Tibial artery (tissue), 4 donors: ENCODE measurements at places on chromosomes 6 and 20.
A peak's percentile ranks its signal among the peaks of the same experiment; 100 is the strongest.

GRCh38 chr6:167957626-167958025 lies 39.8 kb upstream of the KIF25 start:
- DNase-seq, result no peak

DNA sequence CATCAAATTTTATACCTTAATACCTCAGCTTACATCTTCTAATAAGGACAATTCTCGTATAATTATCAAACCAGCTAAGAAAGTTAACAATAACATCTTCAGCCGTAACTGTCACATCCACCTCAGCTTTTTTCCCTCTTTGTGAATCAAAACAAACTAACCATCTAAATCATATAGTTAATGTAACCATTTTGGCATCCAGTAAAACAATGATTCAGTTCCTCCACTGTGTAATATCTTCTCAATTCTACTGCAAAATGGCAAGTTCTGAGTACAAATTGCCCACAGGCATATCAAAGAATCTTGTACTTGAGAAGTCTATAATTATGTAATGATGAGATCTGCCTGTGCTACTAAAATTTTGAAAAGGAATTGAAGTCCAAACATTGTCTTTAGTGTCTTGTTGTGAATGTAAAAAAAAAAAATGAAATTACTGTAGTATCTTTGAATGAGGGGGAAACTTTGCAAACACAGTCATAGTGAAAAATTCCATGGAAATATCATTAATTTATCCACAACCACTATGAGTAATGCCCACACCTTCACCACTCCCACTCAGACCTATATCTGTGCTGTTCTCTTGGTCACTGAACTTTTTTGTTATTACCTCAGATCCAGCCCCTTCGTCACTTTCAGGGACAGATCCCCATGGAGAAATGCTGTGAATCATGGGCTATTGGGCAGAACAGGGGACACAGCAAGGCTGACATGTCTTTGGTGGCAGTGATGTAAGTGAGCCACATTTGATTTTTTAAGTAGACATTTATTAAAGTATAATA lies 178.6 kb upstream of the RAB32 start:
- no peak for DNase-seq

DNA sequence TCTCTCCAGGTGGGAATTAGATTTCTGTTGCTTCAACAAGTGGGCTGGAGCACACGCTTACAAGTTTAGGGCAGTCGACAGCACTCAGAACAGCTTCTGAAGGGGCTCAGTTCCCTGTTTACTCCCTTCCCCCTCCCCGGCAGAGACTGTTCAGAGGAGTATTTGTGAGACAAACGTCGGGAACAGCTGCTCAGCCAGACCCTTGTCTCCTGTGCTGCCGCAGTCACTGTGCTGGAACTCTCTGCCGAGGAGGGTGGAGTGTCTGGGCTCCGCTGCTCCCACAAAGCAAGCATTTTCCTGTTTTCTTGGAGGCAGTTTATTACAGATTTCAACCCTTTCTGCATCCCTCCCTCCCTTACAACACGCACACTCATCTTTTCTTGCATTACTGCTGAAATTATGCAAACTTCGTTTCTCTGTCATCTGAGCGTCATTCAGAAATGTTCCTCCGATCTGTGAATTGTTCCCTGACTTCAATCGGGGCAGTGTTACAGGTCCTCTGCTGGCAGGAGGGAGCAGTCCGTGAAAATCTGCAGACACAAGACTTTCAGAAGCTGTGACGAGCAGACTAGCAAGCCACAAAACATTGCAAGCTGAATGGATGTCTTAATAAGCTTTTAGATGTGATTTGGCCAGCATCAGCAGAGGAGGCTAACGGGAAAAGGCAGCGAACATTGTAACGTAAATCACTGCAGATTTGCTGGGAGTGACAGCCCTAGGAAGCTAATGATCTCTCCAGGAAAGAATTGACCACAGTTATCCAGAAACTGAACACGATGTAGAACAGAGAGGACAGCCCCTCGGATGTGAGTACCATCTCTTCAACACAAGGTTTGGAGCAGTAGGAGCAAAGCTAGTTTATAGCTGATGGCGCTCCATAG lies 76.2 kb downstream of the LYRM2 start:
- DNase-seq, result no peak

- no peak for DNase-seq
Observed at GRCh38 chr20:62656197-62656918, 14.1 kb downstream of the SLCO4A1 start.

DNA sequence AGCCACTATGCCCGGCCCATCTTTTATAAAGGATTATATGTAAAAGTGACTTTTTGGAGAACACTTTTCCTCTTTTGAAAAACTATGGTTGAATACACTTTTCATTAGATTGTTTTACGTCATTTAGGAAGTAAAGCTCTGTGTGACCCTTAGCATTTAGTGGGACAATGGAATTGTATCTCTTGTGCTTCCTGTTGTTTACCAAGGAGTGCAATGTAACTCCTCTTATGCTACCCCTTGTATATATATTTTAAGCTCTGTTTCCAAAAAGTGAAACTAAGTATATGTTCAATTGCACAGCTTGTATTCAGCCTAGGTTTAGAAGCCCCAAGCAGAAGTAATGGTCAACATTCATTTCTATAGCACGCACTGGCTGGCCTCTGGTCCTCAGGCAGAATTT lies 183.1 kb upstream of the CITED2 start:
- no peak for DNase-seq

- peak; percentile 85 for DNase-seq
Observed at GRCh38 chr6:160421854-160422253, 73.7 kb downstream of the SLC22A3 start.

GRCh38 chr6:117346142-117346930 lies 79.4 kb downstream of the ROS1 start:
- no peak for DNase-seq

GRCh38 chr20:64167676-64168075 lies 3.4 kb downstream of the MYT1 start:
- DNase-seq, result no peak

DNA sequence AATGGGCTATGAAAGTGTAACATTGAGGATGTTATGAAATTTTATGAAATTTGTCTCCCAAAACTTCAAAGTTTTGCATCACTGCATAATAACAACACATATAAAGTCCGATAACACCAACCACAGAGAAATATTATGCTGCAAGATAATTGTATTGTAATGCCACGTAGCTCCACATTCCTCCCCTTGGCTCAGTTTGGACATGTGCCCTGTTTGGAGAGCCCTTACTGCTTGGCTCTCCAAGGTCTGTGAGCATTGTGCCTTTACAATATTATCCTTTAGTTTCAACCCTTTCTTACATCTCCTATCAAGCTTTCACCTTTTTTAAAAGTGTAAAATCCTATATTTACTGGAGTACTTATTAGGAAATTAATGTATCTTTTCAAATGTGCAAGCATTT lies 10.8 kb downstream of the HBS1L start:
- no peak for DNase-seq

DNA sequence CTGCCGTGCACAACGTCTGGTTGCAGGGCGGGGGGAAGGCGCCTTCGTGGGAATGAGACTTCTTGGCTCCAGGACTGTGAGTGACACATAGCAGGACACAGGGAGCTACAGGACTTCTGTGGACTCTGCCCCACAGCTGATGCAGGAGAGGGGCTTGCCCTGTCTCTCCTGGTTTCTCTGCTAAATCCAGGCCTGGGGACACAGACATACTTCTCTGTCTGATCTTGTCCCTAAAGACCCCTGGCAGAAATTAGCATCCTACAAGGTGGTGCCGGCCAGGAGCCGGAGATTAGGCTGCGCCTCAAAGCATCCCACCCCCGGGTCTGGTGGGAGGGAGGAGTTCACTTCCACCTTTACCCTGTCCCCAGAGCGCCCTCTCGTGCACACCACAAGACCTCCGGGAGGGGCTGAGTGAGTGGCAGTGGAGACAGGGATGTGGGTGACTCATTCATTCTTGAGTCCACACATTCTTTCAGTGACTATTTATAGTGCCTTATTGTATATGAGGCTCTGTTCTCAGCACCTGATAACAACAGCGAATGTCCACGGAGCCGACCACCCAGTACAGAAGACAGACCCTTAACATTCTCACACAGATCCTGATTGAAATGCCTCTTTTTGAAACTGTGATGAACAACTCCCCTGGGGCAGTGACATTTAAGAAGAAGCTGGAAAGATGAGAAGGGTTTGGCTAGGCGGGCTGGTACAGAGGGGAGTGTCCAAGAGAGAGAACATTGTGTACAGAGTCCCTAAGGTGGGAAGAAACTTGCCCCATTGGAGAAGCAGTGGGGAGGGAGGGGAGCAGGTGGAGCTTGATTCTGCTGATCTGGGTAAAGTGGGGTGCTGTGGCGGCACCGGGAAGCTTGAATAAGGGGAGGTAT lies 39.0 kb downstream of the GMPR start:
- peak; percentile 94 for DNase-seq

DNA sequence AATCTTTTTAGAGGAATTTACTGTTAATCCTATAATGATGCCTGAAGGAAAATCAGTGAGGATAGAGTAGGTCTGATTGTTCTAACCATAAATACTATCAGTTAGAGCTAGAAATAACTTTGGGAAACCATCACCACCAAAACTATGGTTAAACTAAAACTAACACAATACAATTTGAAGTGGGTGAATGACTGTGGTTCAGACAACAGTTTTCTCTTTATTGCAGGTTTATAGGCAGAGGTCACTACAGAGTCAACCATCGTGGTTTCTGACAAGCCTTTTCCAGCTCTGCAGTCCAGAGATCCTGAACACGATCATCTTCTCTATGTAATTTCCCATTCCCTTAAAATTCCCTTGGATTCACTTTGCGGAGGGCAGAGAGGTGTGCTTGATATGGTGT lies 134.3 kb downstream of the IBTK start:
- no peak for DNase-seq

GRCh38 chr20:20814685-20815084 lies 102.2 kb upstream of the RALGAPA2 start:
- DNase-seq, result no peak

DNA sequence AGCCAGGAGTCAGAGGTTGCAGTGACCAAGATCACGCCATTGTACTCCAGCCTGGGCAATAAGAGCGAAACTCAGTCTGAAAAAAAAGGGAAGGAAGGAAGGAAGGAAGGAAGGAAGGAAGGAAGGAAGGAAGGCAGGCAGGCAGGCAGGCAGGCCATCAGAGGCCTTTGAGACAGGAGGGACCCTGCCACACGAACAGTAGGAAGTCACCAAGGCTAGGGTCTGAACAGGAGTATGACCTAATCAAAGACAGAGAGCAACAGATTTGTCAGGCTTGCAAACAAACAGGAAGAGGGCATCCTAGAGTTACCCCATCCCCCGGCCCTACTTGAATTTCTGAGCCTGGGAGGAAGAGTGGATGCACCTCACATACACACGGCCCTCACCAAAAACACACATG lies 67.1 kb downstream of the FGD2 start:
- DNase-seq, result no peak

DNA sequence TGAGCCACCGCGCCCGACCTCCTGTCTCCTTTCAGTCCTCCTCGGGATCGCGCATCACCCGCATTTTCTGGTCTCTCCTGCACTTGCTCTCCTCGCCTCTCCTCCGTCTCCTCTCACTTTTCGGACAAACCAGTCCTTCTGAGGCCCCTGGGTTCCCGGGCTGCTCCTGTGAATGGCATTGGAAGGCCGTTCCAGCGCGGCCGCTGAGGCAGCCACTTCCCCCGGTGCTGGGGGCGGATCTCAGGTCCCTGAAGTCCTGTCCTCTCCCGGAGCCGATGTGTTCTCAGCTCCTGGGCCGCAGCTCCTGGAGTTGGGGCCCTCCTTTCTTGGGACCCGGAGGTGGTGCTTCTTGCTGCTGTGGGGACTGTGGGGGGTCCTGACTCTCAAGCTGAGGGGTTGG lies 803 bp downstream of the MICB start:
- peak; percentile 51 for DNase-seq
